Stimulated activated CD8-positive, alpha-beta memory T cell treated with anti-CD3 and anti-CD28 coated beads, Interleukin-7, amount 100 ng/mL, for 48 hours (primary cell): ENCODE measurements at places on chromosomes 7 and 10.

- no peak for DNase-seq
These were observed 216.0 kb downstream of the KLF6 start for GRCh38 chr10:3568983-3569382.

DNA sequence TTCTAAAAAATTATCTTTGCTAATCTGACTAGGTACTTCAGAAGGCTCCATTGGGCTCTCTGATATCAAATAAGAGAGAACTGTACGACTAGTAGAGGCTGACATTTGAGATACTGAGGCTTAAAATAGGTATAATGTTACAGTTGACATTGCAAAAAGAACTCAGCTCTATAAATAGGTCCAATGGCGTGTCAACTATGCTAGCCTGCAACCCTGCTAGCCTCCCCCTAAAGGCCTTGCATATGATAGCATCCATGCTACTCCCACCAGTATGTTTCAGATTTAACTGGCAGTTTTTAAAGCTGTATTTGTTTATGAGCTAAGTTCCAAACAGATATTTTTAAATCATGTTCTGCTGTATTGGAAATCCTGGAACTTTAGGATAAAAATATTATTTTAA is at the start of gene PPP1R3A:
TSS of gene PPP1R3A (minus strand) at position 64 of the 400 bp plus-strand sequence. CDS start at position 51, 13 bp downstream.
- DNase-seq = no peak

DNA sequence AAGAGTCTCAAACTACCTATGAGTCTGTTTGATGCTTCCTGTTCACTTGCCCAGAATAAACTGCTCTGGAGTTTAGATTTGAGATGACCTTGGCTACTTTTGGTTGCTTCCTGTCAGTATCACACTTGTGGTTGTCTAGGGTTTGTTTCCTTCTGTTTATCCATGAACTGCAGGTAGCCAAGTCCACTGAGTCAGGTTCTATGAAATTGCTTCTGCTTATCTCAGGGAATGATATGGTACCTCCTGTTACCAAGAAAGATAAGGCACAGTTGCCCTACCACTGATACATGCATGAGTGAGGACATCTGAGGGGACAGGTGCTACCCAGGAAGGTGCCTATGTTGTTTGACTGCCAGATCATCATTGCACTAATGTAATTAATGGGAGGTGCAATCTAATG is 15.8 kb upstream of the EEPD1 start:
- DNase-seq = no peak

DNA sequence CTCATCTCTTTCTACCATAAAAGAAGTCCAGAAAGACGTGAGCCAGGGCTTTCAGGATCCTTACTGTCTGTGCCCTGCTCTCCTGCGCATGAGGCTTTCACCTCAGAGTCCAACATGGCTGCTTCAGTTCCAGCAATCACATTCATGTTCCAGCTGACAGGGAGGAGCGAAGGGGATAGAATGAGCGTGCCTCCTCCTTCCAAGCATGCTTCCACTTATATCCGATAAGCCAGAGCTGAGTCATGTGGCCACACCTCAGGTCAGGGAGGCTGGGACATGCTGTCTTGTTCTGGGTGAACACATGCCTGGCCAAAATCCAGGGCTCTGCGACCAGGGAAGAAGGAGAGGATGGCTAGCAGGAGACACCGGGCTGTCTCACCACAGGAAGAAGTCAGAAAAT is 248.2 kb downstream of the SKAP2 start:
- DNase-seq = no peak

- DNase-seq = no peak
These were observed 35.5 kb downstream of the GPRIN2 start for GRCh38 chr10:46520941-46521340.

DNA sequence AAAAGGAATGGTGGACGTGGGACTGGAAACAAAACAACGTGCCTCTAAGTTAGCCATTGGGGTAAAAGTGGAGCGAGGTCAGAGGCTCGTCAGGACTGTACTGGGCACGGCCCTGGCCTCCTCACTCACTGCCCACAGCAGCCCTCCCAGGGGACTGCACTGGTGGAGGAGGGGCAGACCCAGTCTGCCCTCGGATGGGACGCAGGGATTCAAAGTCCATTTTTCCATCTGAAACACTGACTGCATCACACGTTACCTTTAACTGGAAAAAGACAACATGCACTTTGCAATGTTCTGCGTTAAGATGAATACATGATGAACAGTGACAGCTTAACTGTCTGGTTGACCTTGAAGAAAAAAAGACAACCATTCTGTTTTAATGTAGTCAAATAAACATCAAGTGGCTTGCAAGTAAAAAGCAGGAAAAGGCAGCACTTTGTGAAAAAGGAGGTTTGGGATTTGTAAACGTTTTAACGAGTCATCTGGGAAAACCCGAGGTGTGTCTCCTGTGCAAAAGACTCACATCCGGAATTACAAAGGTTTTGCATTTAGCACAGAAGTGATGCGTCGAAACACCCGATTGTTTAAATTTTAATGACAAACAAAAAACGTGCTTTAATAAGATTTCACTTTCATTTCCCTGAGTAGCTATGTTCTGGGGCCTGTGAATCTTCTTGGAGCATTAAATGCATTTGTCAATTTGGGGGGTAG is 18.8 kb downstream of the KLF6 start:
- no peak for DNase-seq

- DNase-seq = no peak
These were observed 23.8 kb downstream of the PFKP start for GRCh38 chr10:3090914-3091787.

GRCh38 chr7:143289421-143289820 is 1.3 kb downstream of the CASP2 start:
- DNase-seq = no peak

DNA sequence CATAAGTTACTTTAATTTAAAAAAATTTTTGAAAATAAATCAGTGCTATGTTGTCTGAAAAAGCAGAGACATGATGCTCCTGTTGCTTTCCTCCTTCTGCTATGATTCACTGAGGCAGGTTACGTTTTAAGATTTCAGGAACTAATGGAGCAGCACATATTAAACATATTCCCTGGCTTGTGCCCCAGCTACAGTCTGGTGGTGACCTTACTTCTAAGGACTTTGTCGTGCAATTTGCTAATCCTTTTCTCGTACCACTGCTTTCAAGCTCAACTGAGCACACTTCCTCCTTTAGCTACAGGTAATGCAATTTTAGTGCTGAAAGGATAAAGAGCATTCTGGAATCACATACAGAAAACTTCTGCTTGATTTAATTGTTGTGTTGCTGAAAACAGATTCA is 16.2 kb upstream of the PRR15 start:
- DNase-seq = no peak
